ENCODE measurements at places on chromosomes 1 and 21.

DNA sequence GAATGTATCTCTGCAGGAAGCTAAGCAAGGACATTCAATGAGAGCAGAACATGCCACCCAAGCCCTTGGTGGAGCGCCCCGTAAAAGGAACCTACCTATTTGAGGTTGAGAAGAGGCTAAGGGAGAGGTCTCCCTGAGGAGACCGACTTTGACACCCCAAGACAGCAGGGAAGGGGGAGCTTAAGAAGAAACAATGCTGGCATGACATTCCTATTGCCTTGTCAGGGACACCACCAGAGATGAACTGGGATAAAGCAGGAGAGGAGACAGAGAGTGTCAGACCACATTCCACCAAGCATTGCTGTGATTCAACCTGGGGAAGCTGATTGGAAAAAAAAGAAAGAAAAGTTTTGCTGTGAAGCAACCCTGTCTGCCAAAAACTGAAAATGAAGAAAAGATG is 13.3 kb upstream of the S100A2 start:
- DNase-seq: no peak

DNA sequence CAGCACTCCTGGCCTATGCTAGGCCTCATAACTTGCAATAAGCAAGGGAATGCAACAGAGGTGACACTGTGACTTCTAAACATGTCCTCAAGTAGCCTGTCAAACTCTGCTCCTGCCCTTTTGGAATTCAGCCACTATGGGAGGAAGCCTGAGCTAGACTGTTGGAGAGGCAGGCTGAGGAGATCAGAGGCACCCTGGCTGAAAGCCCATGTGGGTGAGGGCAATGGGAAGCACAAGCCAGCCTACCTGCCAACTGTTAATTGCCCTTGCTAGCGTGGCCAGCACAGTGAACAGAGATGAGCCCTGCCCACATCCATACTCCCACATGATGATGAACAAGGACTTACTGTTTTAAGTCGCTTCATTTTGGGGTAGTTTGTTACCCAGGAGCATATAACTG is 17.7 kb downstream of the GNB1 start:
- no peak for DNase-seq

- no peak for DNase-seq
Measured at GRCh38 chr1:11109047-11109760, 9.5 kb upstream of the EXOSC10 start.

GRCh38 chr1:29395736-29396437 is 159.6 kb downstream of the PTPRU start:
- no peak for DNase-seq

GRCh38 chr21:39647476-39647875 is 34.7 kb downstream of the B3GALT5 start:
- DNase-seq: no peak

DNA sequence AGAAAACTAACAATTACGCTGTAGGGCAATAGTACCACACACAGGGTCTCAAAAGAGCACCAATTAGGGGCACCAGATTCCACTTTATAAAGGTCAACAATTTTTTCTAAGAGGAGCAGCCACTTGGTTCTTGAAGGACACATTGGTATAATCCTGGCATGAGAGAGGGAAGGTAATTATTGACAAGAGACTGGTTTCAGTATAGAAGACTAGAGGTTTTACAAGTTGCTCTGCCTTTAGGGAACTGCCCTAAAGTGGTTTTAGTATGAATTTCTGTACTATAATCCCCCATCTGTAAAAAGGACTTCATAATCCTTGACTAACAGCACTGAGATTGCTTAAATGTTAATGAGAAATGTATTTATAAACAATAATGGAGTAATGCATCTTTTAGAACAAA is 648.5 kb upstream of the PTBP2 start:
- DNase-seq: no peak
